ENCODE measurements at places on chromosomes 6 and 20.

DNA sequence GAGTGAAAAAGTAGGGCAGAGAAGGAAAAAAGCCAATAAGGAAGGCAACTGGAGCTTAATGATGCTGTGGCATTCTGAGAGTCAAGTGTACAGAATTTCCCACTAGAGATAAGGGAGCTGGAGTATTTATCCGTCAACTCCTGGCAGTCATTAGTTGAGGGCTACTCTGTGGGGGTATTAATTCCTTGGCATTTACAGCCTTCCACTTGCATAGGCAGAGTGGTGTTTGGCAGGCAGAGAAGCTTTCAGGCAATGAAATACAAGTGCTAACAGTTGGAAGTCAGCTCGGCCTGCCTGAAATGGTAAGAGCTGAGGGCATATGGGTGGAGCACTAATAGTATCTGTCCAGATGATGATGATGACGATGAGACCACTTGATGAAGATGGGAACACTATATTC lies 207.3 kb upstream of the FLRT3 start:
- no peak for DNase-seq

GRCh38 chr20:5504061-5504739 lies 187.4 kb upstream of the PROKR2 start:
- DNase-seq: no peak

DNA sequence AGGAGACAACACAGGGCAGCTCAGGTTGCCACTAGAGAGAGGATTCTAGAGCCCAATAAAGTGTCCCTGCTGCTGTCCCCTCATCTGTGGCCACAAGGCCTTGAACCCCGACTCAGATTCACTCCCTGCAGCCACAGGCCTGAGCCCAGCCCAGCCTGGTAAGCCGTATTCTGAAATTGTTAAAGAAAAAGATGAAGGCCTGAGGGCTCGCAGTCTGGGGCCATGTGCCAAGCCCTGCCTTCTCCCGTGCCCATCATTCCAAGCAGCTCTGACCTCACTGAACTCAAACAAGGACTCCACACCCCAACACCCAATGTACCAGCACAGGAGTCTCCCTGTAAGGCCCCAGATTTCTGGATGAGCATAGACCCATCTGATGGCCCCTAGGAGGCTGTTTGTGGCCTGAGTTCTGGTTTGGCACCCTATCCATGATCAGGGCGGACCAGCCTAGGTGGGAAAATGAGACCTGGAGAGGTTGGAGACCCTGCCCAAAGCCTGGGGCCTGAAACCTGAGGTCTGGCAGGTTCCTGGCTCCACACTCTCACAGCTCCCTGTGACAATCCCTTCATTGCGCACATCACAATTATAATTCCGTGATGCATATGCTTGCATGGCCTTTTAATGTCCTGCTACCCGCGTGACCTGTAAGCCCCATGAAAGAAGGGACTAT lies 62.0 kb upstream of the TOP1 start:
- no peak for DNase-seq

DNA sequence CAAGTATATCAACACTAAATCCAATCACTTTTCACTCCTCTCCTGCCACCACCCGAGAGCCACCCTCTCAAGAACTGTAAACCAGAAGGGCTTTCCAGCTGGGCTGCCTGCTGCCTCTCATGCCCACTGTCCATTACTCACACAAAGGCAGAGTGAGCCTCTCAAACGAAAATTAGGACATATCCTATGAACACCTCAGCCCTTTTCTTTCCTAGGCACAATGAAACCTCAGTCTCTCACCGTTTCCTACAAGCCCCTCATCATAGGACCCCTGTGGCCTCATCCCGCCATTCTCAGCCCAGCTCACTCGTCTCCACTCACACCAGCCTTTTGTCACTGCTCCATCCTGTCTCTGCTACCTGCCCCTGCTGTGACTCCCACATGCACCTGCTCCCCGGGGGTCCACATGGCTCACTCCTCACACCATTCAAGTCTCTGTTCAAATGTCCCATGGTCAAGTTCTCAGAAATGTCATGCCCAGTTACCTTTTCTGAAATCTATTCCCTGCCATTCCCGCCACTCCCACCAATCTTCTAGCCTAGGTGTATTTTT lies 7.4 kb downstream of the HLA-F start:
- no peak for DNase-seq

GRCh38 chr6:115945812-115946211 lies 114.9 kb downstream of the FRK start:
- no peak for DNase-seq

- no peak for DNase-seq
These were observed 220.0 kb upstream of the THBS2 start for GRCh38 chr6:169473663-169474062.

GRCh38 chr6:105603788-105604586 lies 201.1 kb upstream of the PREP start:
- DNase-seq: no peak

DNA sequence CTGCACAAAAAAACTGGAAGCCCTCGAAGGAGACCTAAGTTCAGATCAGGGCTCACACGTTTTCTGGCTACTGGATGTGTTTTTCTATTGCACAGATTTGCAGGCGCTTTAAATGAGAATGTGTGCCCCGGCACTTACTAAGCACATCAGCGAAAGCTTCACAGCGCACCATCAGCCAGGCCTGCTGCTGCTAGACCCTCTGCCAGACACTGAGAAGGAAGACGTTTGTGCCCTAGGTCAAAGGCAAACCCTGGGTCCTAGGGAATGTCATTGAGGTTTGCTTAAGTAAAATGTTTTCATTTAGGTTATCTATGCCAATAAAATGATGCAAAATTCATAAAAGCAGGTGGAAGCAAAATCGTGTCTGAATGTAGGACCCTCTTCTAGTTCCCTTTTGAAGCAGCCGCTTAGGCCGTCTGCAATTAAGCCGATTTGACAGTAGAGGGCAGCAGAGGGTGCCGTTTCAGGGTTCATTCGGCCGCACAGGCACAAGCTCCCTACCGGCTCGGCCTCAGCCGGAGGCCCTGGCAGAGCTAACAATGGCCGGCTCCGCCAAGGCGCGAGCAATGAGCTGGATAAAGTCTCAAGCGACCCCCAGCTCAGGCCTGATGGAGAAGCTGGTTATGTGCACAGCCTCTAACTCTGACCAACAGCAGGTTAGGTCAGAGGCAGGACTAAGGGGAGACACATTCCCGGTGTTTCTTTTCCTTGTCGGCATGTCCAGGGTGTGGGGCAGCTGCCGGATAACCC lies 107.2 kb upstream of the FOXA2 start:
- peak; percentile 35 for DNase-seq

GRCh38 chr20:38897267-38897666 lies 28.9 kb upstream of the FAM83D start:
- DNase-seq: no peak

- DNase-seq: no peak
These were observed 5.1 kb downstream of the RCAN2 start for GRCh38 chr6:46486181-46486580.

GRCh38 chr20:14384416-14385175 lies 47.2 kb upstream of the FLRT3 start:
- no peak for DNase-seq

DNA sequence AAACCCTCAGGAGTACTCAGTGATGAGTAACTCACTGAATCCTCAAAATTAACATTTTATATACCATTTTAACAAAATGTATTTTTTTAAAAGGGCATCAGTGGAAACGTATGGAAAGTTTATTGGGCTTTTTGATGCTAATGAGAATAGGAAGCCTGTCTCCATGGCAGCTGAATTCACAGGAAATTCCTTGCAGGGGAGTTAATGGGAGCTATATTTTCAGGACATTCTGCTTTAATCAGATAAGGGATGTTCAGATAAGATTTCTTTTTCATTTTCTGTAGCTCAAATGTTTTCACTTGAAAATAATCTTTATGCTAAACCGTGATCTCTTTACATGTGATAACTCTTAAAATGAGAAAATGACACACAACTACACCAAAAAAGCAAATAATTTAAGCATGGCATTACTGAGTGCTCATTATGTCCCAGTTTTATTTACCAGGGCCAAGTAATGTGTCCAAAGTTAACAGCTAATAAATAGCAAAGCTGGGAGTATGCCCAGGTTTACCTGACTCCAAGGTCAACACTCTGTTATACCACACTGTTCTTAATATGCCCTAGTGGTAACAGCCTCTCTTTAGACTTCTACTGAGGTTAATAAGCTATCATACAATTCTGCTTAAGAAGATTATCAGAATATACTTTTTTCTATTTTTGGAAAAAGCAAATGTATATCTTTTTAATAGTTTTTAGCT lies 348.1 kb downstream of the GRIK2 start:
- no peak for DNase-seq

GRCh38 chr6:144314003-144314485 lies 28.9 kb downstream of the UTRN start:
- no peak for DNase-seq

- no peak for DNase-seq
These were observed 8.8 kb downstream of the SLC17A2 start for GRCh38 chr6:25921525-25922203.

GRCh38 chr20:22791877-22792525 lies 207.6 kb upstream of the FOXA2 start:
- DNase-seq: no peak

- no peak for DNase-seq
These were observed 191.1 kb upstream of the HEY2 start for GRCh38 chr6:125558241-125558843.

DNA sequence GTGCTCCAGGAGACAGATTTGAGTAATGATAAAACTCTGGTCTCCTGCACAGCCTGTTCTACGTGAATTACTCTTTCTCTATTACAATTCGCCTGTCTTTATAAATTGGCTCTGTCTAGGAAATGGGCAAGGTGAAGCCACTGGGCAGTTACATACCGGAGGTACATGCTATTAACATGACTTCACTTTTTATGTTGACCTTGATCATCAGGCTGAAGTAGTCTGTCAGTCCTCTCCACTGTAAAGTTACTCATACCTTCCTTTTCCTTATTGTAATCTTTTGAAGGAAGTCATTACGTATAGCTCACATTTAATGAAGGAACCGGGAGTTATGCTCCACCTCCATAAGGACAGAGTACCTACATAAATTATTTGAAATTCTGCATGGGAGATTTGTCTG lies 19.9 kb upstream of the KHDC1 start:
- no peak for DNase-seq

DNA sequence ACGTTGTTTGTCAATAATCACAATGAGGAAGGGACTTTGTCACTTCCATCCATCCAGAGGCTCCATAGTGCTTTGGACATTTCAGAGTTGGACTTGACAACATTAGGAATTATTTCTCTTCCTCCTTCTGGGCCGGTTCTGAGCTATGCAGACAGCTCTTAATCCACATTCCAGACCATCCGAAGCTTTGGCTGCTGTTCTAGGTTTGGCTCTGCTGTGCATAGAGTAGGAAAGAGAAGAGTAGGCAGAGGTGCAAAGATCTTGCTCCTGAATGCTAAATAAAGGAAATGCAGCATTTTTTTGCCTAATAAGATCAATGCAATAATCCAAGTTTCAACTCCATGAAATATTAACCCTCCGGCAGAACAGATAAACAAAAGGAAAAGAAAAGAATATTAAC lies 251.8 kb upstream of the PRND start:
- DNase-seq: no peak

DNA sequence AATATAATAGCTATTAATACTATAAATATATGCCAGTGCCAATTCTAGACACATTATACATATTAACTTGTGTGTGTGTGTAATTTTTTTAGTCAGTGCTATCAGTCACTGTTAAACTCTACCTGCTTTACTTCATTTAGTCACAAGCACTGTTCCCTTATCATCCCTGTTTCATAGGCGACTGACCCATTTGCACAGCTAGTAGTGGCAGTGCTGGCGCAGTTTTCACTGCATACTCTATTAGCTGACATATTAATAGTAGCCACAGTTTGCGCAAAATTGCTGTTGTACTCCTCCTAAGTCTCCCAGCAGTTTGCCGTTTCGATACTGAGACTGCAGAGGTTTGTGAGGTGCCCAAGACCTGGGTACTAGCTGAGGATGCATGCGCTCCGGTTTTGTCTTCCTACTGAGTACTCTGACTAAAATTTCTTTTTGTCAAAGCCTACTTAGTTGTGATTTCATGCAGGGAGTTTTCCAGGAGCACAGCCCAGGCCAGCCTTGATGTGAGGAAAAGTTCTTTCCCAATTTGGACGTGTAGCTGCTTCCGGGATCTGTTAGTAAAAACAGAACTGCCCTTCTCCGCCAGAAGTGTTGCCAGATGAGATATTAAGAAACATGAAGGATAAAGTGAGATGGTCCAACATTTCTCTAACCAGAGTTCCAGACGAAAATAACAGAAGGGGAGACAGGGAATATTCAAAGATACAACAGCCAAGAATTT lies 5.6 kb downstream of the BAG2 start:
- no peak for DNase-seq

- DNase-seq: no peak
These were observed 912 bp downstream of the EYA4 start for GRCh38 chr6:133241901-133242636.

- DNase-seq: no peak
These were observed 40.5 kb downstream of the RREB1 start for GRCh38 chr6:7148100-7148822.

Measured in CMK (cell line).